Stimulated activated CD8-positive, alpha-beta memory T cell treated with anti-CD3 and anti-CD28 coated beads, Interleukin-7, amount 100 ng/mL, for 48 hours (primary cell): ENCODE measurements at places on chromosomes 12 and 14.

GRCh38 chr12:15756822-15757221, 32.4 kb downstream of the EPS8 start:
- DNase-seq, result no peak

DNA sequence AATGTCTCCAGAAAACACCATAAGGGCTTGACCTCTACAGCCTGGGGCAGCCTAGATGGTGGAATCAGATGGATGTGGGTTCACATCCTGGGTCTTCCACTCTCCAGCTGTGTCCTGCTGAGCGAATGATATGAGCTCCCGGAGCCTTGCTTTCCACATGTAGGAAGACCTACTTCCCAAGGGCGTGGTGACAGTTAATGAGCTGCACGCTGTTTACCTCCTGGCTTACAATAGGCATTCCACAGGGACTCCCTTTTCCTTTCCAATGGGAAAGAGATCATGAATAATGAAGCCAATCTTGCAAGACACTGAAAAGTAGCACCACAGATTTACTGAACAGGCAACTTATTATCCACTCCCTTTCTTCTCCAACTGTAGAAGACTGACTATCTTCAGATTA, 46.1 kb downstream of the TMTC1 start:
- no peak for DNase-seq

DNA sequence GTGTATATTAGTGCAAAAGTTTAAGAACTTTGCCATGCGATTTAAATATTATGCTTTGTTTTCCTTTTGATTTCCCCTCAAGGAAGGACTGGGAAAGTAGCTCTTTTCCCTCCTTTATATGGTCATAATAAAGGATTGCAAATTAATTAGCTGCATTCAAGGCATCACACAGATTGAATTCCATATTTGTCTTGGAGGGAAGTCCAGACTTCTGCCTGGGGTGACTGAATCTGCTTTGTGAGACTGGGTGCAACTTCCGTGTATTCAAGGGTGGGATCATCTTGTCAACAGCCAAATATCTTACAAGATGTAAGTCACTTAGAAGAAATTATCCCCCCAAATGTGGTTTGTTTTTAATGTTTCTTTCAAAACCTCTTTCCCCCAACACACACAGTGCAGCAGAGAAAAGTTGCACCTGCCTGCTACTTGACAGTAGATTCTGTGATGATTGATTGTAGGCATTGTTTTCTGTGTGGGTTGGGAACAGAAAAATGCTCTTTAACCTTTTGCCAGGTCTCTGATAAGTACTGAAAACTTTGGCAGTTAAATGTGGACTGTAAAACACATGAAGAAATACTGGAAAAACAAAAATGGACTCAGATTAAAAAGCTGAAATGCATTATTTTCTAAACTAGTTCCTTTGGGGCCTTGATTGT, 28.4 kb downstream of the STK38L start:
- DNase-seq, result no peak

GRCh38 chr12:84653482-84653881, 259.1 kb downstream of the SLC6A15 start:
- DNase-seq, result no peak

GRCh38 chr14:93054006-93054405, 61.7 kb downstream of the ITPK1 start:
- DNase-seq, result no peak

- DNase-seq, result no peak
Observed at GRCh38 chr14:62185078-62185477, 422.9 kb downstream of the SNAPC1 start.
